Central memory CD8-positive, alpha-beta T cell (primary cell): ENCODE measurements at places on chromosomes 13 and 19.

GRCh38 chr19:38878575-38879399 is 712 bp upstream of the RINL start:
- no peak for DNase-seq

DNA sequence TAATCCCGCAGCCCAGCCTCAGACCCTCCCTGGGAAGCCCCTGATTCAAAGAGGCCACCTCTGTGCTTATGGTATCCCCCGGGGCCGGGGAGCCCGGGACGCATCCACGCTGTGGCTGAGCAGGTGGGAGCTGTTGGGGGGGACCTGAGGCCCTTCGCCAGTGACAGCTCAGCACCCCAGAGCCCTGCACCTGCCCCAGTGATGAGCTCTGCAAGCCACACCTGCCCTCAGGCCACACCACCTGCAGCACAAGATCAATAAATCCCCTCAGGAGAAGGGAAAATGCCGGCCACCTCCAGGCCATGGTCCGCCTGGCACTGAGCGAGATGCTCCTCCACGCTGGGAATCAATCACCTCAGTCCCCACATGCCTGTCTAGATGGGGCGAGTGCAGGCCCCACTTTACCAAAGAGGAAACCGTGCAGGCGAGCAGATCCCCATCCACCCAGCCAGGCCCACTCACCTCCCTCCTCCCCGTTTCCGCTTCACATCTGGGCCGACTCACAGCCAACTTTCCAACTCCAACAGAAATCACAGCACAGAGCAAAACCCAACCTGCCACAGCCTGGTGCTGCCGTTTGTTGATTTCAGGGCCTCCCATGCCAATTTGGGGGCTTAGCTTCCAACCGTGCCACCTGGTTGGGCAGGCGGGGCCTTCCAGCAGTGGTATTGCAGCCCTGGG is 12.8 kb downstream of the MOB3A start:
- peak; percentile 73 for DNase-seq

DNA sequence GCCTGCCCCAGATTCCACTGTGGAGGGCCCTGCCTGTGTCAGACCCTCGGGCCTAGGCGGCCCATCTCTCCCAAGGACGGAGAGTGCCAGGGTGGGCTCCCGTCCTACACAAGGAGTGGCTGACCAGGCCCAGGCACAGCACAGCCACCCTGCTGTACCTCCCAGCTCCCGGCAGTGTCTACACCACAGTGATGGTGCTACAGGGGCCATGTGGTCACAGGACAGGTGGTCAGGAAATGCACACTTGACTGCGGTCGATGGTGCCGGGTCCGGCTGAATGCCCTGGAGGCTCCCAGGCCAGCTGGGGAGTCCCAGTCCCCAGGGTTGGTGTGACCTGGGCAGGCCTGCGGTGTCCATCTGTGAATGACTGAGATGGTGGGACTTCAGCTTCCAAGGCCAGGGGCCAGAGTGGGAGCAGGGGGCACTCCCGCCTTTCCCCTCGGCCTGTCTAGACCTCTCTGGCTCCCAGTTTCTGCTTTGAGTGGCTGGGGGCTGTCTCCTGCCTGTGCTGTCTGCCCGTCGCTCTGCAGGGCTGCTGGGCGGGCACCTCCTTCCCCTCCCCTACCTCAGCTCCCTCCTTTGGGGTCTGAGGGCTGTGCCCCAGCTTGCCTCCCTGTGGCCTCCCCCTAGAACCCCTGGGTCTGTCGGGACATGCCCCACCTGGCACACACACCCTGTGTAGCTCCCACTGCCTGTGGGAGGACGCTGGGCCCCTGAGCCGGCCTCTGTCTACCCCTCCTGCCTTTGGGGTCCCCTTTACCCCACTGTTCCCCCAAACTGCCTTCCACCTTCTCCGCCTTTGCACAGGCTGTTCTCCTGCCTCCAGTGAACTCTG is 12.5 kb downstream of the DDA1 start:
- DNase-seq: no peak

DNA sequence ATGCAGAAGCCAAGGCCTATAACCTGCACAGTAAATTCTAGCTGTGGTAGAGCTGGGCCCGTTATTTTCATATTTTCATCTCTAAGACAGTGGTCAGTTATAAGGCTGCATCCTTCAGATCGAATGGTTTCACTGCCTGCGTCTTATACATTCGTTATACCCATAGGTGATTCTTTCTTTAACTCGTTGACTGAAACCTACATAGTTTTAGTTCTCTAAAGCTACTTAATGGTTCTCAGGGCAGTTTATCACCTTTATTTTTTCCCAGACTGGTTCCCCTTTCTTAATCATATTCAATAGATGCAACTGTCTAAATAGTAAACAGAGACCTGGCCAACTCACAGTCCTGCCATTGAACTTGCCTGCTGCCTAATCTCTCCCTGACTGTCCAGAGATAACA is 615.3 kb upstream of the SLITRK1 start:
- DNase-seq: no peak

DNA sequence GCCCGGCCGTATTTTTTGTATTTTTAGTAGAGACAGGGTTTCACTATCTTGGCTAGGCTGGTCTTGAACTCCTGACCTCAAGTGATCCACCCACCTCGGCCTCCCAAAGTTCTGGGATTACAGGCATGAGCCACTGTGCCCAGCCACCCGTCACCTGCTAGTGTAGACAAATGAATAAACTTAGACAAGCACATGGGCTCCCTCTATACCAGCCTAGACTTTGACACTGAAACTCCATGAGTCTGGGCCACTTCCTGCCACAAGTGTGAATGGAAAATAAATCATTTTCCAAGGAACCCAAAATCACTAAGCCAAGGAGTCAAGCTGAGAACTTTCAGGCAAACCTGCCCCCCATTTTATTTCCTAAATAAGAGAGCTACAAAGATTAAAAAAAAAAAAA is 27.0 kb upstream of the TPT1 start:
- DNase-seq: no peak

DNA sequence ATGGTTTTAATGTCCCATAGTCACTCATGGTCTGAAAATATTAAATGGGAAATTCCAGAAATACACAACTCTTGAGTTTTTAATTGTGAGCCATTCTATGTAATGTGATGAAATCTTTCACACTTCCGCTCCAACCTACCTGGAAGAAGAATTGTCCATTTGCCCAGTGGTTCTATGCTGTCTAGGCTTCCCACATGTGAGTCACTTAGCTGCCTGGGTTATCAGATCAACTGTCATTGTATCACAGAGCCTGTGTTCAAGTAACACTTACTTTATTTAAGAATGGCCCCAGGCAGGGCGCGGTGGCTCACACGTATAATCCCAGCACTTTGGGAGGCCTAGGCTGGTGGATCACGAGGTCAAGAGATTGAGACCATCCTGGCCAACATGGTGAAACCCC is 1450.5 kb downstream of the EFNB2 start:
- DNase-seq: no peak

DNA sequence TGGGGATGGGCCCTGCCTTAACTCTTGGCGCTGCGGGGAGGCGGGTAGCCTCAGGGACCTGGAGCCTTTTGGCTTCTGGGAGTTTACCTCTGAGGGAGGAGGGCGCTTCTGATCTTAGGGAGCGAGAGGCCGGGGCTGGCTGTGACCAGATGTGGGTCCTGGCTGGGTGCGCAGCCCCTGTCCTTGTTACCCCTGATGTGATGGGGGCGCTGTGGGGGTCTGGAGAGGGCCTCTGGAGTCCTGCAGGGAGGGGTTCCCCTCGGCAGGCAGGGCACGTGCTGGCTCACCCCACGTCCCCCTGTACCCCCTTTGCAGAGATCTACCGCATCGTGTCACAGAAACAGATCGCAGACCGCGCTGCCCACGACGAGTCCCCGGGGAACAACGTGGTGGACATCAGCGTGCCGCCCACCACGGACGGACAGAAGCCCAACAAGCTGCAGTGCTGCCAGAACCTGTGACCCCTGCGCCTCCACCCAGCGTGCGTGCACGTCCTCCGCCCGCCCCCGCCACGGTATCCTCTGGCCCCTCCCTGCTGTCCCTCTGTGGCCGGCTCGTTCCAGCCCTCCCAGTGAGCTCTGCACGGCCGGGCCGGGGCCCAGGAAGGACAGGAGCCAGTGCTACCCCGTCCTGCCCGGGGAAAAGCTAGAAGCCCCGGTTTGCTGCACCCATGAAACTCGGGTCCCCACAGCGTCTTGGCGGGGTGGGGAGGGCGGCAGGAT is 9.8 kb upstream of the MARCHF2 start:
- no peak for DNase-seq

DNA sequence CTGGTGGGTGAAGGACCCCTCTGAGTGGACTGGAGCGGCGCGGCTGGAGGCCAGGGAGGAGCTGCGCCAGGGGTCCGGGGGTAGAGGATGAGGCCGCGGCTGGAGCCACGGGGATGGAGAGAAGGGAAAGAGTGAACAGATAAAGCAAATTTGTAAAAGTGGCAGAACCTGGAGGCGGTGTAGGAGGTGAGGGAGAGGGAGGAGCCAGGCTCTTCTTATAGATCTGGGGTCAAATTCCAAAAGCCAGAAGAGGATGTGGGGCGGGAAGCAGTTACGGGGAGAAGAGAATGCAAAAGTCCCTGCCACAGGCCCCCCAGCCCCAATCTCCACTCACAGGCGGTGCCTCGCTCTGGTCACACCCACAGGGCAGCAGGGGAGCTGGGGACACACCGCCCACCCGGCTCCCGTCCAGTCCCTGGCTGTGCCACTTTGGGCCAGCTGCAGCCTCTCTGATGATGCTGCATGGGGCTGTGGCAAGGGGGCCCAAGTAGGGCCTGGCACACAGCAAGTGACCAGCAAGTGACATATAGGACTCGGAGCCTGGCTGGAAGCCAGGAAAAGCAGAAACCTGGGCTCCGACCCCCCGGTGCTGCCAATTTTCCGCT is 11.1 kb downstream of the LRRC4B start:
- DNase-seq: no peak

DNA sequence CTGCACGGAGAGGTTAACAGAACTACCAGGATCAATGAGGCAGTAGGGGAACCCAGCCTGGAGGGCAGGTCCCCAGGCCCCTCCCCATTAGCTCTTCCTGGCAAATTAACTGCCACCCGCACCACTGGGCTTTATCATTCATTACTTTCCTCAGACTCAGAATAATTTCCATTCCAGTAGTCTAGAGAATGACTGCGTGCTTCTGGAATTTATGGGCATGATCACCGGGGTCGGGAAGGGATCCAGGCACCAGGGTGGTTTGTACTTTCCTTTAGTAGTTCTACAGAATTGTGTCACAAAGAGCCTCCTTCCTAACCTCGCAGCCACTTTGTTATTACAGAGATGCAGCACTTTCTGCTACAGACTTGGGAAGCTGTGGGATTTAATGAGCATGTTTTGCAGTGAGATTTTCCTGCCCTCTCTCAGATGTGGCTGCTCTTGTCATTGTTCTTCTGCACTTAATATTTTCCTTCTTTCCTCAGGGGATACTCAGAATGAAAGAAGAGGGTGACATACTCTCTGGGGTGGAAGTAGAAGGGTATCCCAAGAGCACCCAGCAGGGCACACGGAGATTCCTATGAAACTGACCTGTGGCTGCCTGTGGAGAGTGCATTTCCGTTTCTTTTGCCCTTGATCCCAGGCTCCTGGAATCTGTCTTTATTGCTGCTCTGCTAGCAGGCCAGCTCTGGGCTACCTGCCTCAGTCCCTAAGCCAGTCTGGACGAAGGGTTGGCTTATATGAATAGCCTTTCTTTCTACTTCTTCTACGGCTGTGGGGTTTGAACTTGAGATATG is 285.0 kb upstream of the SLC10A2 start:
- no peak for DNase-seq

- DNase-seq: peak; percentile 53
These were observed 4.7 kb downstream of the EPS8L1 start for GRCh38 chr19:55080121-55080967.

GRCh38 chr13:40503011-40503410 is 163.4 kb downstream of the FOXO1 start:
- DNase-seq: no peak

GRCh38 chr13:113647351-113648215 is 10.4 kb downstream of the ATP4B start:
- no peak for DNase-seq

- no peak for DNase-seq
These were observed 845 bp downstream of the SPRY2 start for GRCh38 chr13:80339912-80340650.

- no peak for DNase-seq
These were observed 11.8 kb downstream of the TGFB1 start for GRCh38 chr19:41341669-41342490.

DNA sequence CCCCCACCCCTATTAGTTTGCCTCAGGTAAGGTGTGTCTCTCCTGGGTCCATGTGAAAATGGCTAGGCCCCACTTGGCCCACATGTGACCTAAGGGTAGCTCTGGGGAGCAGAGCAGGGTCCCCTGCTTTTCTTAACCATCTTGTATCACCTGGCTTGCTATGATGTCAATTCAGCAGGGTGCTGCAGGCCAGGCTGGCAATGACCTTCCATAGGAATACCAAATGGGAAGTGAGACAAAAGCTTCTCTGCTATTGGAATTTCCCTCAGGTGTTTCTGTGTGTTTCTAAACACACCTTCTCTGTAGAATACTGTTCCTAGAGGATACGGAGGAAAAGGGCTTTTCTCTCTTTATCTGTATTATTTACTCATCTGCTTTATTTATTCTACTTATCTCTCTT is 35.7 kb upstream of the DACH1 start:
- DNase-seq: no peak

- no peak for DNase-seq
These were observed 12.8 kb downstream of the RGCC start for GRCh38 chr13:41470196-41470595.
